ENCODE measurements at places on chromosomes 7 and 10. TPM values are rescaled to one million over a fixed set of nuclear protein-coding genes. Genes with fewer than 3 reads are reported as not detected.

DNA sequence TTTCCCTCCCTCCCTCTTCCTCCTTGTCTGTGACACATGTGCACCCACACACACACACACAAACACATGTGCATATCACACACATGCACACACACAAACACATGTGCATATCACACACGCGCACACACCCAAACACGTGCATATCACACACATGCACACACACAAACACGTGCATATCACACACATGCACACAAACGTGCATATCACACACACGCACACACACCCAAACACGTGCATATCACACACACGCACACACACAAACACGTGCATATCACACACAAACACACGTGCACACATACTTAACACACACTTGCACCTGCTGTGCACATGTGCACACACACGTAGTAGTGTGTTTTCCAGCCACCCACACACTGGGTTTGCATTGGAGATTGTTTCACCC is 29.4 kb upstream of the KNDC1 start:
- no peak for DNase-seq

NEUROG3 gene
- total RNA-seq = not detected

DNA sequence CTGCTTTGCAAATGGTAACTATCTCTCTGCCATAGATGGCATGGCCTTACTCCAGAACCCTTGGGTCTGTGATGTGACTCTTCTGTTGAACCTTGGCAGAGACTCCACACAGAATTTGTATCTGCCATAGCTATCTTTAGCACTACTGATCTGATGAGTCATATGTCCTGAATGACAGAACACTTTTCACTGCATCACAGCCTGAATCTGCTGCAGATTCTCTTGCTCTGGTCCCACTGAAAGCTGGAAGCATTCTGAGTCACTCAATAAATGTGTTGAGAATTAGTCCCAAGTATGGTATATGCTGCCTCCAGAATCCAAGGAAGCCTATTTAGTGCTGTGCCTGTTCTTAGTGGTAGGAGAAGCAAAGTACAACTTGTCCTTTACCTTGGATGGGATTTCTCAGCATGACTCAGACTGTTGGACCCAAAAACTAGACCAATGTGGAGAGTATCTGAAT is 39.5 kb upstream of the ANKRD1 start:
- DNase-seq = peak; percentile 78

DNA sequence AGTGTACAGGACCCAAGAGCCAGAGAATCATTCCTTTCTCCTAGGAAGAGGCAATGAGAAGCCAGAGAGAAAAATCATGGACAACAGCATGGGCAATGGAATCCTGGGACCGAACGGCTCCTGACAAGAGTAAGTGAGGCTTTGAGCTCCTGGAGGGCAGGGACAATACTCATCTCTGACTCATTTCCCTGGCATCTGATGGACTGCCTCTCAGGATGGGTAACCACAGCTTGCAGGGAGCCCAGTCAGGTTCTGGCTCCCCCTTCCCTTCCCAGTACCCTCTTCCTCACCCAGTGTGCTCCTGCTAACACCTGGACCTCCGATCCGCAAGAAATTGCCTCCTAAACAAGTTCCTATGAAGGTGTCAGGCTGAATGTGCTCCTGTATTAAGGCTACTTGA is 51.2 kb upstream of the SORCS3 start:
- DNase-seq = peak; percentile 70

GRCh38 chr7:71935674-71936073 is 476.5 kb downstream of the CALN1 start:
- DNase-seq = no peak

DNA sequence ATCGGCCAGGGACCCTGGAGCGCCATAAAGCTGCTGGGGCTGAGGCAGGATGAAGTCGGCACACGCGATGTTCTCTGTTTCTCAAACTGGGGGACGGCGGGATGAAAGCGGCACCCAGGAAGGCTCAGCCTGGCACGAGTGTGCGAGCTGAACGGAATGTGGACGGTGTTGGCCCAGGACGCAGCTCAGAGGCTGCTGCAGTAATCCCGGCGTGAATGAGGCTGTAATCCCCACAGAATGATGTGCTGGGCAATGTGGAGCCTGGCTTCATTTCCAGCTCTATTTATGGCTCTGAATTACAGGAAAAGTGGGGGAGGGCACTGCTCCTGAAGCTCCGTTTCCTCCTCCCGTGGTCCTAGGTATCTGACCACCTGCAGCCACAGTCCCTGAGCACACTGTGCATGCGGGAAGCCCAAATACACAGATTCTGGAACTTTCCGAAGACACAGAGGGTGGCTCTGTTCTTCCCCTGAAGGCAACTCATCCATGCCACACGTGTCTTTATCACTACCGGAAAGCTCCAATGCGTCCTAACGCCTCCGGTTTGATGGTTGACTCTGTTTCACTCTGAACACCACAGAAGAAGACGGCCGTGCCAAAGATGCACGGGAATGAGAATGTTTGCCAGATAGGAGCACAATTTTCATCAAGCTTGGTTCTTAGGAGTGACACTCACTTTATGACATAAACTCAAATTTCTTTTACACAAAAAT is 37.6 kb downstream of the KLF6 start:
- DNase-seq = no peak

DNA sequence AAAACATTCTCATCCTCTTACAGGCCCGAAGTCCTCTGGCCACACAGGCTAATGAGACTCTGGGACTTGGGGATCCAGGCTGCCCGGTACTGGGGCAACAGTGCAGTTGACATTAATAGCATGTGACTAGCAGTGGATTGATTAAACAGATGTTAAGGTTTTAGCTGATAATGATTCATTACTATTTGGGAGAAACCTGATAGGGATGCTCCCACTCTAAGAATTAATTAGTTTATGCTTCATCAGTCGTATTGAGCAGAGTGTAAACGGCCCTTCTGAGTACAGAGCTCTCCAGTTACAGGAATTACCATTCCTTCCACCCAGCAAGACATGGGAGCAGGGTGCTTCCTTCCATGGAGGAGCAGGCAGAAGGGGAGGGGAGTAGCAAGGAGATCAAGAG is 82.7 kb downstream of the RPS24 start:
- no peak for DNase-seq

DNA sequence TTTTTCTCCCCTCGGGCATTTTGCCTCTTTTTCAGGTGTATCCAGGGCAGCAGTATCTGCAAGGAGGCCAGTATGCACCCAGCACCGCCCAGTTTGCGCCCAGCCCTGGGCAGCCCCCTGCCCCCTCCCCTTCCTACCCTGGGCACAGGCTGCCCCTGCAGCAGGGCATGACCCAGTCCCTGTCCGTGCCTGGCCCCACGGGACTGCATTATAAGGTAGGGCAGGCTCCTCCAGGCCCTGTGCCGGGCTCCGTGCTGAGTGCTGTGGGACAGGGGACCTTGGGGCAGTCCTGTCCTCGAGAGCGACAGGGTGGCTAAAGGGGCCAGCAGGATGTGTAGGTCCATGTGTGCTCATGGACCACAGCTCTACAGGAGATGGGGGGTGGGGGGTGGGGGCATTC is 10.6 kb downstream of the ZMIZ2 start:
- DNase-seq = no peak

- DNase-seq = peak; percentile 92
Observed at GRCh38 chr10:91901784-91902677, 7.3 kb downstream of the FGFBP3 start.

All from mammary epithelial cell (primary cell).